ENCODE measurements at places on chromosomes 12 and 14.

DNA sequence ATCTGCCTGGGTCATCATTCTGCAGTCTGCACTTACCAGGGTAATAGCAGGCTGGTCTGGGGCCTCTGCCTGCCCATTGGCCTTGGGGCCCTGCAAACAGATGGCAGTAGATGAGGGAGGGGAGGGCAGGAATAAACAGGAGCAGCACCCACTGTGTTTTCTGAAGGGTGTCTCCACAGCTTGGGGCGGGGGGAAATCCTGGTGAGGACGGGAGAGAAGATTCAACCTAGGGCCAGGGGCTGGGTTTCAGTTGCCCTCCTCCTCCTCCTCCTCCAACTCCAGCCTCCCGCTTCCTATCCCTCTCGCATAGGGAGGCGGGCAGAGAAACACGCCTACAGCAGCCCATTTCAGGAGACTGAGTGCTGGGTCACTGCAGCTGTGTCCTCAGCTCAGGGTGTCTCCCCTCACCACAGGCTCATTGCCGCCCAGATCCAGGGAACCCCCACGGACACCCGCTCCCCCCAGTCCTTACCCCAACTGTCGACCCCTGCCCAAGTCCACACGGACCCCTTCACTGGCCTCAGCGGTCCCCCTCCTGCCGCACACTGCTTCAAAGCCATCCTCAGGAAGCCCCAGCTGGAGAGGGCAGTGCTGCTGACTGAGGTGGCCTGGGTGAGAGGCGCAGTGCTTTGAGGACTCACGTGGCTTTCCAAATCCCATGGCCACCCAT is 9.1 kb upstream of the KRT80 start:
- DNase-seq: no peak

DNA sequence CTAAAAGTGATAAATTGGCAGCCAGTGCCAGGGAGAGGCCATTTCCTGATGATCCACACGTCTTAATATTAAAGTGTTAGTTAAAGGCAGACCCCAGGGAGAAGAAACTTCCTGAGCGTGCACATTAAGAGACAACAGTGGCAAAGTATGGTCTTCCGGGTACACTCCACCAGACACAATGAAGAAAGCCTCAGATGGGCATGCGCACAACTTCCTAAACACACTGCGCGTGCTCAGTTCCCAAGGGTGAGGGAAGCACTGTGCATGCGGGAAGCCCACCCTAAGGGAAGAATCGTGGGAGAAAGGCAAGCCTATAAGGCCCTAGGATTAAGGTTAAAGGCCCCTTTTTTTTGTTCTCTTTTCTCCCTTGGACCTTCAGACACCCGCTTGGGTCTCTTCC is 140.7 kb upstream of the CDKN3 start:
- DNase-seq: no peak

GRCh38 chr12:43676183-43676813 is 82.3 kb downstream of the PUS7L start:
- no peak for DNase-seq

DNA sequence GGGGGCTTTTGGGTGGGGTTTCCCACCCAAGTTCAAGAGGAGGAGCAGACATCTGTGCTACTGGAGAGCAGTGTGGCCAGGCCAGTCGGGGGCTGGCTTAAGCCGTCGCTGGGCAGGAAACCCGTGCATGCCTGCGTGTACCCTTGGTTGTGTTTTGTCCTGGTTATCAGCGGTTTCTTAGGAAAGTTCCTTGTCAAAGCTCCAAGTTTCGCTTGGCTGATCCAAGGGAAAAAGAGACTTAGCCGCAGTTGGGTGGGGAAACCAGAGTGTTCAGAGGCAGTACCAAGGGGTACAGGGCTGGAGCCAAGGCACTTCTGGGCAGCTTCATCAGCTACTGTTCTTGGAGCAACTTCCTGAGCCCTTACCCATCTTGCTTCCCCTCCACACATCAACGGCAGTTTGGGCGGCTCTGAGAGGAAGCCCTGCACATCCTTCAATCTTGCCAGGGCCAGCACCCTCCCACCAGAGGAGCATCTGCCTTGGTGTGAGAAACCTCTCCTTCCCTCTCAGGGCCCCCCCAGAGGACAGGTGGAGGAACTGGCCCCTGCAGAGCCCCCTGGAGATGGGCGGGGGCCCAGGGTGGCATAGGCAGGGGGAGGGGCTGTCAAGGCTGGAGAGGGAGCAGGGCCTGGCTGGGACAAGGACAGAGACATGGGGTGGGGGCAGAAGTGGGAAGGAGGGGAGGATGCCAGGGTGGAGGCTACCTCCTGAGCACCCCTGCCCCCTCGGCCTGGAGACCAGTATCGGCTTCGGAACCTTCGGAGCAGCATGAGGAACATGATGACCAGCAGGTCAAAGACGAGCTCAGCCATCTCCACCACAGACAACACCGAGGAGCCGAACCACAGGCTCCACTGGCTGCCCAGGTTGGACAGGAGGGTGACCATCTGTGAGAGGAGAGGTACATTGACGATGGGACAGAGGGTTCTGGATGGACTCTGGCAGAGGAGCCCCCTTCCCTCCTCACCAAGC is 5.8 kb upstream of the TNFRSF1A start:
- no peak for DNase-seq

All from activated CD4-positive, alpha-beta T cell treated with anti-CD3 and anti-CD28 coated beads for 4 hours (primary cell).